ENCODE measurements at places on chromosomes 11 and 22.

DNA sequence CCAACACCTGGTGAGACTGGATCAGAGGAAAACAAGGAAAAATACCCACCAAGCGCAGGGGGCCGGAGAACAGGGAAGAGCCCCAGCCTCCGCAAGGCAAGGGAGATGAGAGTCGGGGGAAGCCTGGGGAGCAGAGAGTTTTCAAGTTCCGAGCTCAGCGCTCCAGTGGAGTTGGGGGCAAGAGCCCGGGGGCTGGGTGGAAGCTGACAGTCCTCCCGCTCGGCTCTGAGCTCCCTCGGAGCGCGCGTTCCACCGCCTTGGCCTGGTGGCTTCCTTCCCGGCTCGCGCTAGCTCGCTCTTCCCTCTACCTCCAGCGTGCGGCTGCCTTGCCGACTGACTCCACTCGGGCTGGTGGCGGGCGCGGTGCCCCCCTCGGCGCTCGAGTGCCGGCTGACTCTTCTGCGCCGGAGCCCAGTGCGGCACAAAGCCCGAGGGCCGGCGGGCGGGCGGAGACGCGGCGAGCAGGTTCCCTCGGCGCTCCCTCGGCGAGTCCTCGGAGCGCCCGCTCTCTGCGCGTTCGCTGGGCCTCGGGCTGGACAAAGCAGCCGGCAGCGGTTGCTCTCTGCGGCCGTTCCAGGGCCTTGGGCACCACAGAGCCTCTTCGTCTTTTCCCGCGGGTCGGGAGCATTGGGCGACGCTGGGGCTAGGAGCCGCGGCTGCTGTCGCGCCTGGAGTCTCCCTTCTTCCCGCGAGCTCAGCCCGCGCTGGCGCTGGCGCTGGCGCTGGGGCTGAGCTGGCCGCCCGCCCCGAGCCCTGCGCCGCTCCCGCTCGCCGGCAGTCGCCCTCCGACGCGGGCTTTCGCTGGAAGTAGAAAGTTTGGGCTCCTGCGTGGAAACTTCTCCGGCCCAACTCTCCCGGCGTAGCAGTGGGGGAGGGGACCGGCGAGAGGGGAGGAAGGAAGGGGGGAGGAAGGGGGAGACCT is 1.0 kb downstream of the PAX6 start:
- DNase-seq = peak; percentile 24

GRCh38 chr11:66579017-66579606 is 10.7 kb upstream of the CTSF start:
- peak; percentile 85 for DNase-seq

- DNase-seq = no peak
These were observed 53.4 kb upstream of the HTATIP2 start for GRCh38 chr11:20310137-20310536.

DNA sequence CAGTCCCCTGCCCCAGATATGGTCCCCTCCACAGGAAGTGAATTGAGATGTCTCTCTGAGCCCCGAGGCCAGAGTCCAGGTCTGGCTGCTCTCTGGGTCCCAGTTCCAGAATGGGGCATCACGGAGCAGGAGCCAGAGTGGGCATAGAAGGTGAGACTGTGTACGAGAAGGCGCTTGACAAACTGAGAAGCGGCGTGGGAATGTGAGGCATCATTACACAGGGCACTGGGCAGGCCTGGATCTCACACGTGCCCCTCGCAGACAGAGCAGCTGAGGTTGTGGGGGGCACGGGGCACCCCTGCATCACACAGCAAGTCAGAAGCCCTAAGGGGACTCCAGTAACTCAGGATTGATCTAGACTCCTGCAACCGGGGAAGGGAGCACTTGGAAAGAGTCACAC is 9.2 kb downstream of the STARD10 start:
- no peak for DNase-seq

GRCh38 chr22:32477596-32477995 is 3.0 kb downstream of the FBXO7 start:
- DNase-seq = no peak

DNA sequence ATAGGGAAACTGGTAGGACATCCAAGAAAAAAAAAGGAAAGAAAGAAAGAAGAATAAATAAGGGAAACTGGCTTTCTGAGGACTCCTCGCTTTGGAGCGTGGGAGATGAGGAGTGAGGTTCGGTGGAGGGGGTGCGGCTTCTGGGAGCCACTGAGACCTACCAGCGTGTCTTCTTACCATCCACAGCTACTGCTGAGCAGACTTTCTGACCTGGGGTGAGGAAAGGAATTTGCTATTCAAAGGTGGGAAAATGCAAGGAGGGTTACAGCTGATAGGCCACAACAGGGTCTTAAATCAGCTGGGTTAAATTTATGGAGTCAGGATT is 488 bp upstream of the SELENOM start:
- DNase-seq = no peak

DNA sequence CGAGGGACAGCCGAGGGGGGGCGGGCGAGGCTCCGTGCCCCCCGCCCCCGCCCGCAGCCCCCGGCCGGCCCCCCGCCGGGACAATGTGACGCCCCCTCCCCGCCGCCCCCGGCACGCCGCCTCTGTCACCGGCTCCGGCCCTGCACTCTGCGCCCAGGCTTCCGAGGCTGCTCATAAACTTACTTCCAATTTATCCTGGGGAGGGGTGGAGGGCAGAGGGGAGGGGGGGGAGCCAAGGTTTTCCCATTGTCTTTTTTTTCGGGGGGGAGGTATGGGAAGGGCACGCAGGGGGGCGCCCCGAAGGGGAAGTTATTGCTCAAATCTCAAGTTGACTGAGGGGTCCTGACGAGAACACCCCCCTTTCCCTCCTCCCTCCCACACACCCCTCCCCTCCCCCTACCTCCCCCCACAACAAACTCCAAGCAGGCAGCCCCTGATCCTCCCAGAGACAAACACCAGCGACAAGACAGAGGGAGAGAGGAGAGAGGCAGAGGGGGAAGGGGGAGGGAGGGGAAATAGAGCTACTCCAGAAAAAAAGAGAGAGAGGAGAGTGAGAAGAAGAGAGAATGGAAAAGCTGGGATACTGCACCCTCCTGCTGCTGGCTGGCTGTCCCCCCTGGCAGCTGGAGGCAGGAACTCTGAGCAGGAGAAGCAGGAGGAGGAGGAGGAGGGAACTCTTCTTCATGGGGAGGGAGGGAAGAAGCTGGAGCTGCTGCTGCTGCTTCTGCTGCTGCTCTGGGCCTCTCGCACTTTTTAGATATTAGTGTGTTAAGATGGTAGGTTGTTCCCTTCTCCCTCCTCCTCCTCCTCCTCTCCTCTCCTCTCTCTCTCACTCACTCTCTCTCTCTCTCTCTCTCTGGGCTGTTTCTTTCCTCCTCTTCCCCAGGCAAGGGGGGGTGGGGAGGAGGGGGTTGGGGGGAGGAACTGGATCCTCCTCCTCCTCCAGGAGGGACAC is 631 bp downstream of the PHF21A start:
- DNase-seq = peak; percentile 24

- no peak for DNase-seq
These were observed 311.5 kb downstream of the MN1 start for GRCh38 chr22:27490080-27490479.

All from inflammatory macrophage treated with lipopolysaccharide for 4 hours (primary cell).